ENCODE measurements at places on chromosomes 3 and 15.

DNA sequence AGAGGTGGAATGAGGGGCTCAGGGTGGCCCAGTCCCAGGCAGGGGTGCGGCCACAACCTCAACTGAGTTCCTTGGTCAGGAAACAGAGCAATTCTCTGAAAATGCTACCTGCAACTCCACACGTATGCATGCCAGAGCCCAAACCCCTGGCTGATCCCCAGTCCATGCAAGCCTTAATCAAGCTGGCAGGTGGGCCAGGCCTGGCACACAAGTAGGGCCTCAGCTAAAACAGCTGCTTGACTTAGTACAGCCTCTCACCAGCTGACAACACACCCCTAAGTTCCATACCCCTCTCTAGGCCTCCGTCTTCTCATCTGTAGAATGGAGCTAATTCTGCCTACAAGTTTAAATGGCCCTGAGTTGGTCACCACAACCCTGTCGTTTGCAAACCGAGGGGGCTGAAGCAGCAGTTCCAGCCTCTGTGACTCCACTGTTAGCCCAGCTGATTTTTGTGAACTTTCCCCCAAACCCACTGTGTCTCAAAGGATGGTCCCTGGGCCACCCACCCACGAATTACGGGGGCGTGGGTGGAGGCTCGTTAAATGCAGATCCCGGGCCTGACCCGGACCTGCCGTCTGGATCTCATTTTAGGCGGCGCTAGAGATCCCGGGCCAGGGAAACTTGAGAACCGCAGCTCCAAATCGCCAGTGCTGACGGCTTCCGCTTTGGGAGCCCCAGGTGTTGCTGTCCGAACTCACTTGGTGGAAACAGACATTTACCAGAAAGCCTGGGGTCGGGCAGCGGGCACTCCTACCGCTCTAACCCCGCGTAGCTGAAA lies 927 bp downstream of the CHDH start:
- no peak for DNase-seq

DNA sequence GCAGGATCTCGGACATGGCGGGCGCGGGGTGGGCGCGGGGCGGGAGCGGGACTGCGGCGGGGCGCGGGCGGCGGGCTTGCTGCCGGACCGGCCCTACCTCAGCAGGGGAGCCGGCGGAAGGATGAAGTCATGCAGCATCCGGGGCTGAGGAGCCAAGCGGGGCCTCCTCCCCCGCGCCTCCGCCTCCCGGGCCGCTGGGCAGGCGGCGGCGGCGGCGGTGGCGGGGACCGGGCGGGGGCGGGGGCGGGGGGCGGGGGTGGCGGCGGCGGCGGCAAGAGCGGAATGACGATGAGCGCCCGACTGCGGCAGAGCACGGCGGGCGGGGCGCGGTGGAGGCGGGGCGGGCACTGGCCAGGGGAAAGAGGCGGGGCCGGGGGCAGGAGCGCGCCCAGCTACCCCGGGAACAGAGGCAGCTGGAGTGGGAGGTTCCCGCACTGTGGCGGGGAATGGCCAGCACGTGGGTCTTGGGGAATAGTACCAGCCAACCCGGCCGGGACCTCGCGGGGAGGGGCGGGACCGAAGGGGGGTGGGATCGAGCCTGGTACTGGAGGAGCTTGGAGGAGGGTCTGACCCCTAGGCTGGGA lies at the start of gene CAMK2N2:
CAMK2N2 (minus strand) TSS at position 284 of the 584 bp plus-strand sequence; CDS start at position 16, 268 bp downstream.
- peak; percentile 69 for DNase-seq

GRCh38 chr3:11204697-11205348 lies 50.5 kb downstream of the HRH1 start:
- DNase-seq = no peak

DNA sequence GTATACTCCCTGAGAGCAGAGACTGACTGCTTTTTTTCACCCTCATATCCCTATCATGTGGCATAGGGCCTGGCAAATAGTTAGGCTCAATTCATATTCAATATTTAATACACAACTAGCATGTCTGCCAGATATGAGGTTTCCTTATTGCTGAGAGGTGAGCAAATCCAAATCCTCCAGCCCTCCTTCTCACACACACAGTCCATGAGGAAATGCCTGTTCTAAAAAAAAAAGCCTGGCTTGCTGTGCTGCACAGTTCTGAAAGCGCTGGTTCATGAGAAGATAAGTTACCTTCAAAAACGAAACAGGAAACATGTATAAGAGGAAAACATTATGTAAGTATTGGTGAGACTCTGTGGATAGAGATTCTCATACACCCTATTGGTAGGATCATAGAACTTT lies 15.5 kb upstream of the ACAP2 start:
- no peak for DNase-seq

DNA sequence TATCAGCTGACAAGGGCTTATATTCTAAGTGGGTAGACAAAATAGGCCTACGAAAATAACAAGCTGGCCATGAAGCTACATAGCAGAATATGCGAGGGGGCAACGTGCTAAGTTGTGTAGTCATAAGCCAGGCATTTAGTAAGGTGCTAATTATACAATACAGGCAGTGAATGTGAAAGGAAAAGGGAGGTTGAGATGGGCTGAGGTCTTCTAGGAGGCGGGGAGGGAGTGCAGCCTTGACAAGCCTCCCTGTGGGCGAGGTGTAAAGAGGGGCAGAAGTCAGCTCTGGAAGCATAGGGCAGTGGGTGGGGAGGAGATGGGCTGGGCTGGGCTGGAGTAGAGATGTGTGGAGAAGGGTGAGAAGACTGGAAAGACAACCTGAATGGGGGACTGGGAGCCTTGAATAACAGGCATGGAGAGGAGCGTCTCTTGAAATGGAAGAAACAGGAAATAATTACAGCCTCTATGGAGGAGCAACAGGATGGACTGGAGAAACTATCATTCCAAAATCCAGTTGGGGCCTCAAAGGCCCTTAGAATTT lies 1.2 kb downstream of the TIGIT start:
- no peak for DNase-seq

GRCh38 chr3:112782491-112782890 lies 64.2 kb downstream of the CD200R1L start:
- DNase-seq = no peak

- DNase-seq = no peak
Measured at GRCh38 chr3:52402101-52402521, 42.8 kb downstream of the SEMA3G start.

DNA sequence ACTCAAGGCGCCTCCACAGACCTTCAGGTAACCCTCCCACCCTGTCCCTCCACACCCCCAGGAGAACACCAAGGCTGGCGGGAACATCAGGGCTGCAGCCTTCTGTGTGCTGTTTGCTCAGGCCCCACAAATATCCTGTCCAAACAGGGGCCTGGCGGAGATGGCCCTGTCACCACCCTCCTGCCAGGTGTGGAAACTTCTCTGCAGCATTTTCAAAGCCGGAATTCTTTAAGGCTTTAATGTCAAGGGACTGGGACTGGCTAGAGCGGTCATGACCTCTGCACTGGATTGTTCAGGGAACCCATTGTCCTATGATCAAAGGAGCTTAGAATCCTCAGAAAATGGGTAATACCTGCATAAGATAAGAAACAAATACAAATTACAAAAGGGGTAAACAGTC lies 46.6 kb downstream of the FBLN2 start:
- no peak for DNase-seq

DNA sequence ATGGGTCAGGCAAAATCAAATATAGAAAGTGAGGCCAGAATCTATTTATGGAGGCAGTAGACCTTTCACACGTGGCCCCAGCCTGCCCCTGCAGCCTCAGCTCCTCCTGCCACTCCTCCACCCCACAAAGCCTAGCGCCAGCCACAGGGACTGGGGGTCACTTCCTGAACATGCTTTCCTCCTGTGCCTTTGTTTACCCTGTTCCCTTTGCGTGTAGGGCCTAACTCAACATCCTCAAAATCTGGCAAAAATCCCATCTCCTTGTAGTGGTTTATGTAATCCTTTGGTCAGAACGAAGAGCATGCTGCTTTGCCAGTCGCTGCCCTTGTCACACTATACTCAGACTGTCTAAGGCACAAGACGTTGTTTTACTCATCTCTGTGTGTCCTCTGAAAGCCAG lies 39.6 kb downstream of the KBTBD12 start:
- no peak for DNase-seq

GRCh38 chr3:153958635-153959595 lies 162.3 kb upstream of the ARHGEF26 start:
- no peak for DNase-seq

GRCh38 chr3:60555686-60556354 lies 695.4 kb downstream of the FHIT start:
- no peak for DNase-seq

- no peak for DNase-seq
Measured at GRCh38 chr15:98866511-98866910, 141.1 kb downstream of the PGPEP1L start.

- DNase-seq = peak; percentile 9
Measured at GRCh38 chr15:90402223-90402622, 14.2 kb downstream of the IQGAP1 start.

- DNase-seq = no peak
Measured at GRCh38 chr3:144859161-144859560, 887.5 kb downstream of the DIPK2A start.

DNA sequence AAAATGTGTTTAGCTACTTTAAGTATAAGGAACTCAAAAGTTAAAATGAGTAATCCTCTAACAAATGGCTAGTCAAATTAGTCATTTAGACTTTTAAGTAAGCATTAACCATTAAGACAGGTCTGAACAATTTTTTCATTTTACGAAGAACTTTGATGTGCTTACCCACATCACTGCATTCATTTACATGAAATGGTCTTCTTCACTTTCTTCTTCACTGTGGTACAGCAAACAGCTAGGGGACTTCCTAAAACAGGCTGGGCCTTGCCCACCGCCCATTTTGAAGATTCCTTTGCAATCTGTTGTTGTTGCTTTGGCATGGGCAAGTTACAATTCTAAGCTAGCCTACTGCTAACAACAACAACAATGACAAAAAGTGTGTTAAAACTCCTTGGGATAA lies 67.4 kb downstream of the CBLB start:
- DNase-seq = no peak

- DNase-seq = no peak
Measured at GRCh38 chr3:128503751-128504532, 10.9 kb upstream of the GATA2 start.

DNA sequence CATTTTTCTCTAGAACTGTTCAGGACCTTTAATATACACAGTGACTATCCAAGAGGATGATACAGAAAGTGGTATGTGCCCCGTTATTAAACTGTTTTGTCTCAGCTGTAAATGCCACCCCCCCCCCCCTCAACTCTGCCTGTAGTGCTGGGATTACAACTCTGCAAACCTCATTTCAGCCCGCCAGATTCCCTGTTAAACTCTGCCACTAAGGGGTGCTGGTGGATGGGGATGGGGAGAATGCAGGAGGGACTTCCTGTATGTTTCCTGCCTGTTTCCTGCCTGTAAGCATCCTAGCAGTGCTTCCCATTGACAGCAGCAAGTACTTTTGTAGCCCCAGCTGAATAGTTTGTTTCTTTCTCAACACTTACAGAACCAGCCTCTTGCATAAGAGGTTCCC lies 301.7 kb upstream of the RORA start:
- DNase-seq = no peak

DNA sequence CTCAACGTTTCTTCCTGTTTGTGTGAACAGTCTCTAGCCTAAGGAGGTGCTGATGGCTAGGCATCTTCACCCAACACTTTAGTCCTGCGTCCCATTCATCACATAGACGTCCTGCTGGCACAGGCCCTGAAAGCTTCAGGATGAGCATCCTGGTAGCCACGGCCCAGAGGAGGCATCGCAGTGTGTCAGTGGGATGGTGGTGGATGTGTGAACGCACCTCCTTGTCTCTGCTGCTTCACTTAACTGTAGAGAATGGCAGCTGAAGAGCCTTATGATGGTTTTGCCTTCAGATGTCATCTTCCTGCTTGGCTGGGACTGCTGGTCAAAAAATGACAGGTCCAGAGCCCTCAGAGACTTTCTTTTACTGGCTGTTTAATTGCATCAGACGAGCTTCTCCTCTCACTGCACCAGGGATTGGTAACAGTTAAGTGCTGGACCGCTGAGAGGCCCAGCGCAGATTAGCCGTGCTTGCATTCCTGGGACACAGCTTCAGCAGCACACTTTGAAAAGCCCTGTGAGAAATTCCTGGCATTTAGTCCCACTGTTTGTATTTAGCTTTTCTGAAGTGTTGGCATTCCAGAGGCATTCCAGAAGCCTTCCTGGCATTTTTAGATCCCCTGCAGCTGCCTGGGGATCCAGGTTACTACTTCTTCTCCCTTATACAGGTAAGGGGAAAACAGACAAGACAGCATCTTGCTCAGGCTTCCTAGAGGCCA lies 132.4 kb upstream of the PLXNA1 start:
- no peak for DNase-seq

DNA sequence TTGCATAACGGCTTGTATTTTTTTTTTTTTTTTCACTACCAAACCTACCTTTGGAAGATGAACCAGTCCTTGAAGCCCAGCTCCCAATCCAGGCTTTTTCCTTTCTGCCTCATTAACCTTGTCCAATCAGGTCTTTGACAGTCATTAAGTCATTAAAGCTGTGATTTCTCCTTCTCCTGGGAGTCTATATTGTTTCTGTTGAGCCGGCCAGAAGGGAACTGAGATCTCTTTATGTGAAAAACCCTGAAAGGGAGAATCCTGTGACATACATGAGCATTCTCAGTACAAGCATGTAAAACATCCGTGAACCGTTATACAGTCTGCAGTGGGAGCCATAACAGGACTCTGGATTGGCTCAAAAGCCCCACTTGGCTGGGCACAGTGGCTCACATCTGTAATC lies 40.0 kb downstream of the ZNF589 start:
- no peak for DNase-seq

DNA sequence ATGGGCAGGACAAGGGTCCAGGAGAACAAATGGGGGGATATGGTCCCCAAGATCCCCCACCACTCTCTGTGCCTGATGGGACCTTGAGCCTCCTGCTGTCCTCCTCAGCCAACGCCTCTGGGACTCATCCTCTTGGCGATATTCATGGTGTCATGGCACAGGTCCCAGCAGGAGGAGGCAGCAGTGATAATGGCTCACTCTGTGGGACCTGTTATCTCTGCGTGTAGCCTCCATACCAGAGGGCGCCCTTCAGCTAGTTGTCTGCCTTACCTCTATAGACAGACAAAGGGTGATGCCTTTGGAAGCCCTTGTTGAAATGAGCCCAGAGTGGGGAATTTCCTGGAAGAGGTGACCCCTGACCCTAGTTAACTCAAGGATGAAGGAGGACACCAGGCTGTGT lies 7.4 kb downstream of the ZBTB47 start:
- DNase-seq = no peak

- no peak for DNase-seq
Measured at GRCh38 chr3:58288011-58288728, 17.9 kb upstream of the RPP14 start.

- DNase-seq = no peak
Measured at GRCh38 chr3:181629029-181629428, 82.7 kb upstream of the SOX2 start.

- DNase-seq = no peak
Measured at GRCh38 chr15:35040339-35041255, 44.5 kb downstream of the NANOGP8 start.

GRCh38 chr15:52661909-52662308 lies 17.3 kb downstream of the ATOSA start:
- no peak for DNase-seq

DNA sequence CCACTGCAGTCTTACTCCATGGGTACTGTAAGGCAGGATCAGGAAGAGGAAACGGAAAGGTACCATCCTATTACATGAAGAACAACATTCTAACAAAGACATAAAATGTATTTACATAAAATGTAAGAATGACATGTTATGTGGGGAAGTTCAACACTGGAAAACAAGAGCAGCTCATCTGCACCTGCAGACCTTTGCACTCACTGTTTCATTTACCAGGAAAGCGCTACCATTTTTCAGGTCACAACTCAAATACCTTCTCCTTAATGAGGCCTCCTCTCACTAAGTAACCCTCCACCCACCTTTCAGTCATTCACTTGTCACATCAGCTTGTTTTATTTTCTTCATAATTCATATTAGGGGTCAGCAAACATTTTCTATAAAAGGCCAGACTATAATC lies 2.6 kb downstream of the TMCC1 start:
- DNase-seq = no peak

Measured in T1000 (cell line).